ENCODE measurements at places on chromosomes 2 and 18.

DNA sequence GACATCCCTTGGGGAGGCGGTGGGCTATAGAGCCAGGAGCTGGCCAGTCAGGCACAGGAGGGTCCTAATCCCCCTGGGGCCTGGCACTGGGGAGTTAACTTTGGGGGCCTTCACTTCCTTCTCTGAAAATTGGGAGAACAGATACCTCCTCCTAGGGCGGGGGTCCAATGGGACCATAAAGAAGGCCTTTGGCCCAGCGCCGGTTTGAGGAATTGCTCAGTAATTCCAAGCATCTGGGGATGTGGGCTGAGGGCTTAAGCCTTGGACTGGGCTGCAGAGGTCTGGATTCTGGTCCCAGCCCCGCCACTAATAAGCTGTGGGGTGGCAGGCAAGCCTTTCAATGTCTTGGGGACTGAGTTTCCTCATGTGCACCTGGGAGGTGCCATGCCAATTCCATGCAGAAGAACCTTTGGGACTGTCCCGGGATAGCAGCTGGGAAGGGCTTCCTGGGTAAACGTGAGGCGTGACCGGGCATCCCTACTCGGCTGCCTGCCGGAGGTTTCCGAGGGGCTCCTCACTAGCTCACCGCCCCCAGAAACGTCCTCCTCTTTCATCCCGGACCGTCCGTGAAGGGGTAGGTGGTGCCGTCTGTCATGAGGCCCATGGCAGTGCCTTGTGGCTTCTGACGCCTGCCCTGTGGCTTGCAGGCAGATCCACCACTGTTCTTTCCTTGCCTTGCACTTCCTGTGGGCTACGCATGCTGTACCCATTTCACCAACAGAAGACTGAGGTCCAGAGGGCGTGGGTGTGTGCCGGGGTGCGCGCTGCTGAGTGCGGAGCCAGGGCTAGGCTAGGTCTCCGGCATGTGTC, 67.4 kb upstream of the HPCAL1 start:
- DNase-seq: no peak

DNA sequence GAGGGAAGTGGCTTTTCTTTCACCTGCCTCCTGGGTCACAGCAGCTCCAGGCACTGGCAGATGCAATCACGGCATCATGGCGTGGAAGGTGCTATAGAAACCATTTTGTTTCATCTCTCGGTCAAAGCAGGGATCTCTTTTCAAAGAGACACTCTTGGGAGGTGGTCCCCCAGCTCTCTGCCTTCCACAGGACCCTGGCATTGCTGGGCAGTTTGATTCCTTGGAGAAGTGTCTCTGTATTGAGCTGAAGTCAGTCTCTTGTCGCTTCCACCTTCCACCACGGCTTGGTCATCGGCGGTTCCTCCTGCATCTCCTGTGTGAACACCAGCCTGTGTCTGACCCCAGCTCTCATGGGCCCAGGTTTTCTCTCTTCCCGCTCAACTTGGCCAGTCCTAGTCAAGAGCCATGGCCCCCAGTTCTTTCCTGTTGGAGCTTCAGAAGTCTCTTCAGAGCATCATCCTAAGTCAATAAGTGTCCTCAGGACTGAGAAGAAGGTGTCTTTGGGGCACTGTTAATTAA, 42.3 kb upstream of the HDAC4 start:
- no peak for DNase-seq

- no peak for DNase-seq
Observed at GRCh38 chr18:21242141-21242779, at the start of gene GREB1L. Gene GREB1L (plus strand): TSS chr18:21242232. CDS start chr18:21383519, 141,287 bp downstream.

- DNase-seq: peak; percentile 58
Observed at GRCh38 chr18:45212181-45213039, 402.9 kb upstream of the SLC14A2 start.

- DNase-seq: no peak
Observed at GRCh38 chr2:48113767-48114166, 207.5 kb upstream of the FBXO11 start.

DNA sequence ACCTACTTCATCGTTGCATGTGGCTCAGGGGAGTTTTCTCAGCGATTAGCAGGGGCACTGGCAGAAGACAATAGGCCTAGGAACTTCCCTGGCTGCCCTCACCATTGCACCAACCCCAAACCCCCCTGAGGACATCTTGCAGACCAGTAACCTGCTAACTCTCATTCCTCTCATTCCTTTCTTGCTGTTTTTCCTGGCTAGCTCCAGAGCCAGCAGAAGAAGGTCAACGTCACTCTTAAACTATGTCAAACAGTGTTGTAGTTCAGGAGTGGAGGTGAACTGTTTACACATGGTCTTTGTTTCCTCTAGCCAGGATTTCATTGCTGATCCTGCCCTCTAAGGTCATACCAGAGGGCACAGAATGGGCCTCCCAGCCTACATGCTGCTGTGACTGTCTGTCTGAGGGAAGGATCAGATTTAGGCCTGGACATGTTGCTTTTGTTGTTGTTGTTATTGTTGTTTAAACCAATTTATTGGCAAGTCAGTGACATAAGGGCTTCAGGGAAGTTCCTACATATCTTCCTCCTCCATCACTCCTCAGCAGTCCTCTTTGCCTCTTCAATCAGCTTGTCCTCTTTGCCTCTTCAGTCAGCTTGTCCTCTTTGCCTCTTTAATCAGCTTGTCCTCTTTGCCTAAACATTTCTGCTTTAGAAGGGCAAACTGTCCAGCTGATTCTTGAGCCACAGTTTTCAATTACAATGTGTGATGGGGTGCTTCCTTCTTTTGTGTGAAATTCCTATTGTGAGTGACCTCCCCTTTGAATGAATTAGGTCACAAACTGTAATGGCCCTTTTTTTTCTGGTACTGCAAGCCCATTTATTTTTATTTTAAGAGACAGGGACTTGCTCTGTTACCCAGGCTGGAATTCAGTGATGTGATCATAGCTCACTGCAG, 471.9 kb upstream of the TNP1 start:
- DNase-seq: no peak

- DNase-seq: no peak
Observed at GRCh38 chr2:42846026-42846425, 53.6 kb upstream of the HAAO start.

- DNase-seq: no peak
Observed at GRCh38 chr2:192016265-192016664, 169.4 kb upstream of the CAVIN2 start.

- DNase-seq: no peak
Observed at GRCh38 chr2:101795033-101795432, 97.5 kb downstream of the MAP4K4 start.

GRCh38 chr2:203797712-203798111, 69.9 kb upstream of the CTLA4 start:
- DNase-seq: no peak

DNA sequence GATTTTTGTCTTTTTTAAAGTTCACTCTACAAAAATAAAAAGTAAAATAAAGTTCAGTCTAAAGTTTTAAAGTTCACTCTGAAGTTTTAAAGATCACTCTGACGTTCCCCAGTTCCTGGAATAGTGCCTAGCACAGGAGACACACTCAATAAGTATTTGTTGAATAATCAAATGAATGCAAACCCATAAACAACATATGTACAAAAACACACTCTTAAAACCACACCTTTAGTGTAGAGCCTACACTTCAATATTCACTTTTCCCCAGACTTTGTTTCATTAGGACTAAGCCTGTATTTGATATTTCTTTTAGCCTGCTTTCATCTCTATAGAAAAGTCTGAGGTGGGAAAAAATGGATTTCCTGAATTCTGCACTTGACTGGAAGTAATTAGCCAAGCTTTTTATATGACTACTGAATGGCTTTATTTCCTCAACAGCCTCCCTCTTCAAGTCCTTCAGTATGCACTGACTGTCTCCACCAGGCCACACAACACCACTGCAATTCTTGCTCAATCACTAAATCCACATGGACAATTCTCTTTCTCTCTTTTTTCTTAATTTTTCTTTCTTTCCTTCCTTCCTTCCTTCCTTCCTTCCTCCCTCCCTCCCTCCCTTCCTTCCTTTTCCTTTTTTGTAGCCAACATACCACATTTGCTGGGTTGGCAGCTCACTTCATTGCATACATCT, 104.6 kb downstream of the SS18 start:
- no peak for DNase-seq

DNA sequence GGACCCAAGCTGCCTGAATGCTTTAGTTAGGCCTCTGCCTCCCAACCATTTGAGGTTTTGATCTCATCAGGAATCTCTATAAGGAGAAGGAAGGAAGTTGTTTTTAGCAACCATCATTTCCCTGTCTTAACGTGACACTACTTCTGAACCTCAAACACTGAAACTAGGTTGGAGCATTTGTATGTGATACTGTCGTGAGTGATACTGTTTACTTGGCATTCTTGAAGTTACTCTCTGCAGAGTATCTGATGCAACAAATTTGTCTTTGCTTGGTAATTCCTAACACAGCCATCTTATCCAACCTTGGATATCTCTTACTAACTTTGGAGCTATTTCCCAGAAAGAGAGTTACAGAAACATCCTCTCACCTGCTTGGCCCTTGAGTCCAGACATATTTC, 22.1 kb downstream of the TTLL4 start:
- no peak for DNase-seq

DNA sequence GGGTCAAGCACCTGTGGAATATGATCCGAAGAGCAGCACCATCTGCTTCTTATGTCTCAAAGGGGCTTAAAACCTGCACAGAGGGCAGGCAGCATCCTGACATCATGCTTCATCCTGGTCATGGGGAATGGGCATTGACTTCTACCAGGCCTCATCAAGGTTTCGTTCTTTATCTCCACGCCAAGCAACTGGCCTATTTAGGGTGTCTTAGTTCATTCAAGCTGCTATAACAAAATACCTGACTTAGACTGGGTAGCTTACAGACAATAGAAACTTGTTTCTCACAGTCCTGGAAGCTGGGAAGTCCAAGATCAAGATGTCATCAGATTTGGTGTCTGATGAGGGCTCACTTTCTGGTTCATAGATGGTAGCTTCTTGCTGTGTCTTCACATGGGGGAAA, 69.4 kb downstream of the MYO3B start:
- DNase-seq: no peak

- DNase-seq: no peak
Observed at GRCh38 chr18:35786365-35787042, 186.0 kb upstream of the RMP24 start.

DNA sequence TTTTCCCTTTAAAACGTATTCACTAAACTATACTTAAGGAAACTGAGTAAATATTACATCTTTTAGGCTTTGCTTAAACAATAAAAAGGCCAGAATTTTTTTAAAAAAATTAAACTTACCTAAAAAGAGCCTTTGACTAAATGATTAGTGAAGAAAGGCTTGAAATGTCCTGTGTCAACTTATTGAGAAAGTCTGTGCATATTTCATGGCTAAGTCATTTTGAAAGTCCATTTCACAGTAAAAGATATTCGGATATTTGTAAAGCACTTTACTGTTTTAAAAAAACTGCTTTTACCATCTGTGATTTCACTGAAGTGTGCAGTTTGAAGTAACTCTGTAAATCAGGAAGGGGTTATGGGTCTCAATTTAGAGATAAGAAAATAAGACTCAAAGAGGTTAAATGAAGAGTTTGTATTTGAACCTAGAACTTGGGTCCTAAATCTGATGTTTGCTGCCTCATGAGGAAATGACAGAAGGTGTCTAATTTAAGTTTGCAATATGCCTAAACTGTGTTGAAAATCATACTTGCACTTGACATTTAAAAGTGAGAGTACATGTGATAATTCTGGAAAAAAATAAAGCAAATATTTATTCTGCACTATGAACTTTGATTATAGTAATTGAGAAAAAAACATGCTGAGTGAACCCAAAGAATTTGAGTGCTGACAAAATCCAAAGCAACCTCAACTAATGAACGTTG, 50.5 kb downstream of the RAB27B start:
- no peak for DNase-seq

DNA sequence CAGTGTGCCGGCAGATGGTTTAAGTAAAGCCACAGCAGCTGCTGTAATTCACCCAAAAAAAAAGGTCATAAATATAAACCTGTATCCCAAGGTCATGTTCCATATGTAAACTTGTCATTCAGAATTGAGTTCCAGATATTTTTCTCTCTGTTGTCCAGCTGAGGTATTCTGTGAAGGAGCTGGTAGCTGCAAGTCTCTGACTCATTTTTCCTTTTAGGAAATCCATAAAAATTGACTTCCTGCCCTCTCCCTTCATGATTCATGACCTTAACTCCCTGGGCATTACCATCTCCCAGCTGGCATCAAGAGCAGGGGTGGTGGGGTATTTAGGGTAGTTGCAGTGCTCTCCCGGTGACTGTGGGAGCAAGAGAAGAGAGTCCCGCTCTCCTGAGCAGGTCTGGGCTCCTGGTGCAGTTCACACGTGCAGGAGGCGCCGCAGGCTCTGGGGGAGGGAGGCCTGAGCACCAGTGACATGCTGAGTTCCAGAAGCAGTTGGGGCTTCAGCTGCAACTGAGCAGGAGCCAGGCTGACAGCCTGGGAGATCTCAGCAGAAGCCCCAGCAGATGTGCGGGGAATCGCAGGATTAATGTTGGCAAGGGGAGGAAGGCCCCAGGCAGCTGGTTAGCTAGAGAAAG, 192.6 kb downstream of the MGAT5 start:
- peak; percentile 78 for DNase-seq

- DNase-seq: no peak
Observed at GRCh38 chr2:140998577-140998976, 1132.2 kb downstream of the LRP1B start.

DNA sequence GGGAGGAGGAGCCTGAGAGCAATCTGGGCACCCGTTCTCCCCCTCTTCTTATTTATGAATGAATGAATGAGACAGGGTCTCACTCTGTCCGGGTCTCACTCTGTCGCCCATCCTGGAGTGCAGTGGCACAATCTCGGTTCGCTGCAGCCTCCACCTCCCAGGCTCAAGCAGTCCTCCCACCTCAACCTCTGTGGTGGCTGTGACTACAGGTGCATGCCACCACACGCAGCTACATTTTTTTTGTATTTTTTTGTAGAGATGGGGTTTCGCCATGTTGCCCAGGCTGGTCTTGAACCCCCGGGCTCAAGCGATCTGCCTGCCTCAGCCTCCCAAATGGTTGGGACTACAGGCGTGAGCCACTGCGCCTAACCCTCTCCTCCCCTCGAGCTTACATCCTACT, 198.4 kb downstream of the NEDD4L start:
- DNase-seq: no peak

GRCh38 chr2:74498500-74499266, 720 bp downstream of the LBX2 start:
- no peak for DNase-seq

DNA sequence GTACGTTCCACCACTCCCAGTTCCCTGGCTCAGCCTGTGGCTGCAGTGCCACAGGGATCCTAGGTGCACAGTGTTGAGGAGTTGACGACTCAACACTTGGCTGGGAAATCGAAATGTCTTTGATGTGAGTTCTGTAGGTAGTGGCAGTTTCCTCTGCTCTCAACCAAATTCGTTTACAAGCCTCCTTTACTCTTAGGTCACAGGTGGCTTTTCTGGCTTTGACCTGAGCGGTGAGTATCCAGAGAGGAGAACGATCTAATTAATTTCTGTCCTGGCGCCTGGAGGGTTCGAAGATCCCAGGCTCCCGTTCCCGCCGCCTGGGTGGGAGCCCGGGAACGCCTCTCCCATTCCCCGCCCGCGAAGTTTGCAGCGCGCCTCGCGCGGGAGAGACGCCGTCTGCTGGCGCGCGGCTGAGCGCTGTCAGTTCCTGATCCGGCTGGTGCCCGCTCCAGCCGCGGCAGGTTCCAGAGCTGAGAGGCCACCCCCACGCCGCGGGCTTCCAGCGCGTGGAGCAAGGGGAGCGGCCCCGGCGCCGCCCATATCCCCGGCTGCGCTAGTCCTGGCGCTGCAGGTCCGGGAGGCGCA, at the start of gene LAMA3:
Gene LAMA3, plus strand, starts transcription at position 423 of the 585 bp plus-strand sequence. CDS start 231 bp downstream, outside the sequence.
- DNase-seq: peak; percentile 42
